ENCODE measurements at places on chromosomes 16 and 17.

GRCh38 chr17:9802294-9802693 lies 10.9 kb upstream of the DHRS7C start:
- DNase-seq: no peak

DNA sequence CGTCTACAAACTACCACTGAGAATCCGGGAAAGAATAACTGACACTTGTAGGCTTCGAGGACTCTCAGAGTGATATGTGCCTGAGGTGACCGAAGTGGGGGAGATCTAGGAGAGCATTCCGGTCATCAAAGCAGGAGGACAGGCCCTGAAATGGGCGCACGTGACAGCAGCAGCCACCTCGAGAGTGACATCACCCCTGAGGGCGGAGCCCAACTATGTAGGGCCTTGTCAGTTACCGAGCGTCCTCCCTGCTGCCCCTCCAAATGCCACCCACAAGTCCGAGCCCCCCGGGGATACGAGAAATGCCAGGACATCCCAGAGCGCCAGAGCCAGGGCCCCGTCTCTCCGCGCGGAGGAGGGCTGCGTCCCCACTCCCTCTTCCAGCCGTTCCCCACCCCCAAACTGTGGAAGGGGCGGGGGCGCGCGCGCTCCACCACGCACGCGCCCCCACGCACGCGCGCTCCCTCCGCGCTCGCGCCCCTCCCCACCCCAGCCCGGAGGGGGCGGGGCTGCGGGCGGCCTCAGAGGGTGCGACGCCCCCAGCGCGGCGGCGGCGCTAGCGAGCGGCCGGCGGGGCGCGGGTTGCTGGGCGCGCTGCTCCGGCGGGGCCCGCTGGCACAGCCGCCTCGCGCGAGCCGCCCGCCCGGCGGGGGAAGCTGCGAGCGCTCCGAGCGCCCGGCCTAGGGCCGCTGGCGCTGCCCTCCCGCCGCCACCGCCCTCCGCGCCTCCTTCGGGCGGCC lies at the start of gene TANC2:
TSS of gene TANC2 (plus strand) at position 550 of the 740 bp plus-strand sequence. CDS start 43,325 bp downstream, outside the sequence.
- DNase-seq: peak; percentile 80

- DNase-seq: peak; percentile 47
Measured at GRCh38 chr16:22402191-22402590, 27.8 kb upstream of the CDR2 start.

DNA sequence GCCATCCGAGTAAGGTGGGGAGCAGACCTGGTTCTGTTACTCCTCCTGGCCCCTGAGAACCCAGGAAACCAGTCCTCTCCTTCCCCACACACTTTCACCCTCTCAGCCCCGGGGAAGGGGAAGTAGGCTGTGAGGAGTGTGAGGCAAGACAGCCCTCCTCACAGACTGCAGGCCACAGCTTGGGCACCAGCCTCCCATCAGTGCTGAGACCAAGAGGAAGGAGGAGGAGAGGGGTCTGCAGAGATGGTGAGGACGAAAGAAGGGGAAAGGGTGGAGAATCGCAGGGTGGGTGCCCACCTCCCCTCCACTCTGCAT lies 7.0 kb downstream of the G6PC3 start:
- DNase-seq: no peak

DNA sequence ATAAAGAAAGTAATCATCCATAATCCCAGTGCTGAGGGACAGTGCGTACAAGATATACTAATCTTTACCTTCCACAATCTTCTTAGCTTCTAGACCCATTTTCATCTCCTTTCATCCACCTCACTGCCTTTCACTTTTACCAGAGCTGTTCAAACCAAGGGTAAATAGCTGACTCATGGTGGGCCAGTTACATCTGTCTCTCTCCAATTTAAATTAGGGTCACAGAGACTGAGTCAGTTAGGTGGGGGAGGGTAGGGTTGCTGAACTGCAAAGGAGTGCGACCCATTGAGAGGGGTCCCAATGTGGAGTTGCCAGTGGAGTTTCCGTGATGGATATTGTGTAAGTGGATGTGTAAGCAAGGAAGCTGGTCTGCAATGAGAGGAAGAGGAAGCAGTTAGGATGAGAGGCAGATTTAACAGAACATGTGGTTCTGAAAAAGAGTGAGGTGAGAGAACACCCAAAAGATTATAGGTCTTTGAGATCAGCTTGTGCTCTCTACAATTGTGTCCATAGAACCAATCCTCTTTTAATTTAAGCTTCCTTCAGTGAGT lies 83.5 kb downstream of the GP2 start:
- no peak for DNase-seq

All from iris pigment epithelial cell (primary cell).